ENCODE measurements at places on chromosomes 1 and 21.

DNA sequence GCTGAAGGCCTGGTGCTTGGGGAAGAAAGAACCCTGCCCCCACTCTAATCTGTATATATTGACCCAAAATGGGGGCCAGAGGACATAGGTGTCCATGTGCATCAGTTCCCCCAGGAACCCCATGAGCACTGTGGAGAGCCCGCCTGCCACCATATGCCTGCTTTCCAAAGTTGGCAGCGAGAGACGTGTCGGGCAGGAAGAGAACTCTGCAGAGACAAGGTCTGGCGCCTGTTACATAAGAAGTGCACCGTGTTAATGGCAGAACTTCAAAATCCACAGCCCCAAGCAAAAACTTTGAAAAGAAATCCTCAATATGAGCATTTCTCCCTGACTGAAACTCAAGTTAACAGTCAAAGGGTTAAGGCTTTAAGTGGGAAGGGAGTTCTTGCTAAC lies 8.0 kb downstream of the CTNNBIP1 start:
- DNase-seq = no peak

DNA sequence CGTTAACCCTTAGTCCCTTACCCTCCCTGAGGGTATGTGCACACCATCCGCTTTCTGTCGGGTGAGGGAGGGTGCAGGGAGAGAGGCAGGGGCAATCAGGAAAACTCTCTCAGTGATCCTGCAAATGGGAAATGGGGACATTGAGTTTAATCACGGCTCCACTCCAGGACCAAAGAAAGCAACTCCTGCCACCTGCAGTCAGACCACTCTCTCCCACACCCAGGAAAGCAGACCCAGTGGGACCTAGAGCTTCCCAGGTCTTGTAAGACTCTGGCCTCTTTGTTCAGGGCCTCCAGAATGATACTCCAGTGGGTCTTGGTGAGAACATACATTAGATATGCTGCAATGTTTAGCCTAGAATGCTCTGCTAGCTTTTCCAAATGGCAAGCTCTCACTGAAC lies 71.5 kb downstream of the GNG12 start:
- DNase-seq = no peak

GRCh38 chr1:44310006-44310405 lies 45.1 kb downstream of the ERI3 start:
- DNase-seq = no peak

- peak; percentile 47 for DNase-seq
Observed at GRCh38 chr1:62746086-62746808, 37.7 kb upstream of the ATG4C start.

GRCh38 chr1:113674591-113674990 lies 84.7 kb downstream of the PHTF1 start:
- DNase-seq = no peak

DNA sequence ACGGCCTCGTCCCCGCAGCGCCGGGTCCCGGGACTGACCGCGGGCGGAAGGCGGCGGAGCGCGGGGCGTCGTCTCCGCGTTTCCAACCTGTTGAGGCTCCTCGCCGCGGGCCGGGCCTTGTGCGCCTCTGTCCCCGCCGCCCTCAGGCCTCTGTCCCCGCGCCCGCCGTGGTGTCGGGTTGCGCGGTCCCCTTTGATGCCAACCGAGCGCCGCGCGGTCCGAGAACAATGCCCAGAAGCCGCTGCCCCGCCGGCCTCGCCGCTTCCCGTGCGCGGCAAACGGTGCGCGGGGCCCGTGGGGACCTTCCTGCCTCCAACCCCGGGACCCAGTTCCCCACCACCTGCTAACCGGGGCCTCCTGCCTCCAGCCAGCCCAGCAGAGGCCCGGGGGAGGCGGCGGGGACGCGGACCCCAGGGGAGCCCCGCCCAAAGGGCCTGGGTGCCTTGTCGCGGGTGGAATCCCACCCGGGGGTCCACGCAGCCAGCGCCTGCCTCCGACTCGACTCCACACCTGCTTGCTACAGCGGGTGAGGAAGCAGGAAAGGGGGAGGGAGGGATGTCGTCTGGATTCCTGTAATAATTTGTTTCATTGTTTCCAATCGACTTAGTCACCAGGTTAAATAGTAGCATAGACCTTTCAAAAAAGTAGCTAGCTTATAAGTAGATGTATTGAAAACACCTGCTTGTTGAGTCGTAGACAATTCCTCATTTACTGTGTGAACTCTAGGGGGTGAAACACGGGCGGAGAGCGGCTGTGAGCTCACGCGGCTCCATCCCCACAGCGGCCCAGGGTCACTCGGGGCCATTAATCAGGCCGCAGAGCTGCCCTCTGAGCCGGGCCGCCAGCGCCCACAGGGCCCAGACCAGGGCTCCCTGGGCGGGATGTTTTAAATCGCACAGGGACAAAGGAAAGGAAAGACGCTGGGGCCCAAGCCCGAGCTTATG lies 1.1 kb downstream of the COL18A1 start:
- no peak for DNase-seq

DNA sequence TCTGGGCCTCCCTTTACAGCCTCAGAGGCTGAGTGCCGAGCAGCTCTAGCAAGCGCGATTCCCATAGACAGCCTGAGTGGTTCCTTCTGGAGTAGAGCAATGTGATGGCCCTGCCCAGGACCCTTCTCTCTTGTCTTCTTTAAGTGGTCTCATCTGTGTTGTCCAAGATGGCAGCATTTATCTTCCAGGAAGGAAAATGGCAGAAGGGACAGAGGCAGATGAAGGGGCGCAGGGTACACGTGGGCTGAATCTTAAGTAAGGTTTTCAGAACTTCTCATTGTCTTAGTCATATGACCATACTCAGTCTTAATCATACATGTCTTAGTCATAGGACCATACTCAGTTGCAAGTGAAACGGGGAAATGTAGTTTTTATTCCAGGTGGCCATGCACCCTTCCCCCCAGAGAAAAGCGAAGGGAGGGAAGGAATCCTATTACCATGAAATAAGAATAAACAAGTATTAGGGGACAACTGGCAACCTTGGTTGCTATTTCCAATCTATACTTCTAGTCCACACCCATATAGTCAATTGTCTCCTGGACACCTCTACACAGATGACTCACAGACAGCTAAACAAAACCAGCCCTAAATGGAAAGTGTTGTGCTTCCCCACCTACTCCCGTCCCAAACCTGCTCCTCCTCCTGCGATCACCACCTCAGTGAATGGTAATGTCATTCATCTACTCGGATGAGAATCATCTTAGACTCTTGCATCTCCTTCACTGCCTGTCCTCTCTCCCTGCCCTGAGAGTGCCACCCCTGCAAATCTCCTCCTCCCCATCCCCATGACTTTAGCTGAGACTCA lies 13.3 kb downstream of the OVAAL start:
- DNase-seq = no peak

DNA sequence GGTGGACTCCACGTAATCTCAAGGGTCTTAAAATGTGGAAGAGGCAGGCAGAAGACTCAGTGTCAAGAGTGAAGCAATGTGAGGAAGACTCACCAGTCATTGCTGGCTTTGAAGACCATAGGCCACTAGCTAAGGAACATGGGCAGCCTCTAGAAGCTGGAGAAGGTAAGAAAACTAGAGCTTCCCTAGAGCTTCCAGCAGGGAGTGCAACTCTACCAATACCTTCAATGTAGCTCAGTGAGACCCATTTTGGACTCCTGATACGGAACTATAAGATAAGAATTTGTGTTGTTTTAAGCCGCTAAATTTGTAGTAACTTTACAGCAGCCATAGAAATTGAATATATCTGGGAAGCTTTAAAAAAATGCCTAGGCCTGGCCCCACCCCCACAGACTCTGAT lies 18.9 kb downstream of the METTL13 start:
- DNase-seq = no peak

DNA sequence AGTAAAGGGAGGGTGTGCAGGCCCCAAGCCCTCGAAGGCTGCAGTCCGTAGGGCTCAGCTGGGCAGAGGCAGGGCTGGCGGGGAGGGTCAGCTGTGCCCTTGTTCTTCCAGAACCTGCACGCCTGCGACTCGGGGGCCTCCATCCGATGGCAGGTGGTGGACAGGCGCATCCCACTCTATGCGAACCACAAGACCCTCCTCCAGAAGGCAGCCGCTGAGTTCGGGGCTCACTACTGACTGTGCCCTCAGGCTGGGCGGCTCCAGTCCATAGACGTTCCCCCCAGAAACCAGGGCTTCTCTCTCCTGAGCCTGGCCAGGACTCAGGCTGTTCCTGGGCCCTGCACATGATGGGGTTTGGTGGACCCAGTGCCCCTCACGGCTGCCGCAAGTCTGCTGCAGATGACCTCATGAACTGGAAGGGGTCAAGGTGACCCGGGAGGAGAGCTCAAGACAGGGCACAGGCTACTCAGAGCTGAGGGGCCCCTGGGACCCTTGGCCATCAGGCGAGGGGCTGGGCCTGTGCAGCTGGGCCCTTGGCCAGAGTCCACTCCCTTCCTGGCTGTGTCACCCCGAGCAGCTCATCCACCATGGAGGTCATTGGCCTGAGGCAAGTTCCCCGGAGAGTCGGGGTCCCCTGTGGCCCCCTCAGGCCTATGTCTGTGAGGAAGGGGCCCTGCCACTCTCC lies 13.6 kb upstream of the LRRC3 start:
- DNase-seq = no peak

DNA sequence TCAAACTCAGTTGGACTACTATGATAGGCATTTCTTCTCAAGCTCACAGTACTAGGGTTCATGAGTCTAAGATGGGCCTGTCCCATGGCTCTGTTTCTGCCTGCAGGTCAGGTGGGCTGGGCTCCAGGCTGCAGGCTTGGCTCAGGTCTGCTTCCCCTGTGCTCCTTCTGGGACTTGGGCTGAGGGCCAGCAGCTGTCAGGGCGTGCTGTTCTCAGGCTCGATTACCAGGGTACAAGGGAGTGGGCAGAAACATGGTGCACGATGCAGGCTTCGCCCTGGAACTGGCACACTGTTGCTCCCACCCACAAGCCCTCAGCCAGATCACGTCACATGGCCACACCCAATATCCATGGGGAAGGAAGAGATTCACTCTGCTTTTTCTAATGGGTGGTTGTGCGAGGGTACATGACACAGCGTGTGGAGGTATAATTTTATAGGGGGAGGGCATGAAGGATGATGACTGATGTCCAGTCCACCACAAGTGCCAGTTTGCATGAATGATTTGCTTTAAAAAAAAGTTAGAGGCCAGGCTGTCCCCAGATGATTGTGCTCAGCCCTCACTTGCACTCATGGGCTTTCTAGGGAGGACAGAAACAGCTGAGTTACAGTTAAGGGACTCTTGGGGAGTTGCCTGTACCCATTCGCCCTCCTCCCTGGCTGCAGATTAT lies 118.0 kb downstream of the ACTL8 start:
- no peak for DNase-seq

Data from GM10248 (cell line).